ENCODE measurements at places on chromosomes 11 and 22. TPM values are rescaled to one million over a fixed set of nuclear protein-coding genes. Genes with fewer than 3 reads are reported as not detected.

DNA sequence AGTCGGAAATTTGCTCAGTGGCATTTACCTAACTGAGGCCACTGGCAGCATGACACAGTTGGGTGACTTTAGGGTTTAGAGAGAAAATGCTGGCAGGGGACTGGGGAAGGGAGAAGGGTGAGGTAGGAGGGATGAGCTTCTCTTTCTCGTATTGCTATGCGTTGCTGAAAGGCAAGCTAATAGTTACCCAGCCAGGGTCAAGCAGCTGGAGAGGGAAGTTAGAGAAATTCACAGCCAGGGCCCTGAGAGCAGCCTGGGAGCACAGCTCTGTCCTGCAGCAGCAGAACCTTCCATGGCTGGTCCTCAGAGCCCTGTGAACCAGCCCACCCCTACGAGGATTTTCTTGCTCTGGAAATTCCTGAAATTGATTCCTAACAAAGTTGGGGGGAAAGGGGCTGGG, 679.6 kb downstream of the NTM start:
- no peak for DNase-seq

DNA sequence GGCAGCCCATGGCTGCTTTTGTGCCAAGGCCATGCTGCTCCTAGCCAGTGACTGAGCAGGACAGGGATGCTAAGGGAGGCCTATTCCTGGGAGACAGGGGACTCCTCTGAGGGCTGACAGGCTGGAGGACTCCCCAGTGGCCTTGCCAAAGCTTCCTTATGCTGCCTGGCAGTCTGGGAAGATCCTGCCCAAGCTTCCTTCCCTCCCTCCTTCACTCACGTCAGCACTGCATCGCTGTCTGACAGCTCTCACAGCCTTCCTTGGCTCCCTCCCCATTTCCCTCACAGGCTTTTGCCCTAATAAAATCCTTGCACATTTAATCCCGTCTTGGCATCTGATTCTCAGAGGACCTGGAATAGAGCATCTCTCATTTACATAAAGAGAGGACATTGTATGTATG, 26.5 kb downstream of the HTR3A start:
- DNase-seq: no peak

GRCh38 chr22:23781511-23782183, 5.1 kb upstream of the SMARCB1 start:
- no peak for DNase-seq

GRCh38 chr11:12731841-12732336, 57.7 kb downstream of the TEAD1 start:
- DNase-seq: no peak

- DNase-seq: no peak
Observed at GRCh38 chr11:120555433-120555773, 43.9 kb downstream of the GRIK4 start.

DNA sequence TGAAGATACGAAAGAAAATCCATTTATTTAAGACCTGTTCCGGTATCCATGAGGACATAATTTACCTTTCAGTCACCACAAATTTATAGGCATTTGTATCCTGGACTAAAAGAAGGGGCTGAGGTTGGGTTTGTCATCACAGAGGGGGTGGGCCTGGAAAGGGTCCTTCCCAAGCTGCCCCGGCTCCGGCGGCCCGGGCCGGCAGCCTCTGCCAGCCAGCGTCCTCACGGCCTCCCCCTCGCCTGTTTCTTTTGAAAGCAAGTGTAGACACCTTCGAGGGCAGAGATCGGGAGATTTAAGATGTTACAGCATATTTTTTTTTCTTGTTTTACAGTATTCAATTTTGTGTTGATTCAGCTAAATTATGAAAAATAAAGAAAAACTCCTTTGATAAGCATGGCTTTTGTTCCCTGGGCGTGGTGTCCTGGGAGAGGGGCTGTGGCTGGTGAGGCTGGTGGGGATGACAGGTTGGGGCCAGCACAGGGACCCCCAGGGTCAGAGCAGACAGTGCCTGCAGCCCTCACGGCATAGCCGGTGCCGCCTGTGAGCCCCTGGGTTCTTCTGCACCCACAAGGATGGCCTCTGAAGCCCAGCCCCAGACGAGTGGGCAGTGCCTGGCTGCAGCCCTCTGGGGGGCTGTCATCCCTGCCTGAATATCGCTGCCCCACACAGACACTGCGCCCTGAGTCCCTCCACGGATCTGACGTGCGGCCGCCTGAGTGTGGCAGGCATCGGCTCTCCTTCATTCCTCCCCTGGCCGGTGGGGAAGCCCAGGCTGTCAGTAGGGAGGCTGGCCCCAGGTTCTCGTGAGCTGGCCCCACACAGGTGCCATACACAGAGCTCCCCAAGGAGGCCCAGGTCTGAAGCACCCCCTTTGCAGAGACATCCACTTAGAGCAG, 1075.9 kb downstream of the BRD1 start:
- no peak for DNase-seq

The OR4C11 gene
- total RNA-seq: not detected

The OR10A2 gene
- total RNA-seq: not detected

The USP2 gene
- 0.17 TPM for total RNA-seq

The MAP4K2 gene
- total RNA-seq: 122 TPM

The GRM5 gene
- not detected for total RNA-seq

The NFAM1 gene
- total RNA-seq: 0.55 TPM

The OR6T1 gene
- total RNA-seq: not detected
